Suppressor macrophage treated with lipopolysaccharide for 4 hours (primary cell): ENCODE measurements at places on chromosomes 7 and 10.

- DNase-seq, result no peak
Observed at GRCh38 chr10:117470733-117471132, 71.8 kb upstream of the EMX2 start.

DNA sequence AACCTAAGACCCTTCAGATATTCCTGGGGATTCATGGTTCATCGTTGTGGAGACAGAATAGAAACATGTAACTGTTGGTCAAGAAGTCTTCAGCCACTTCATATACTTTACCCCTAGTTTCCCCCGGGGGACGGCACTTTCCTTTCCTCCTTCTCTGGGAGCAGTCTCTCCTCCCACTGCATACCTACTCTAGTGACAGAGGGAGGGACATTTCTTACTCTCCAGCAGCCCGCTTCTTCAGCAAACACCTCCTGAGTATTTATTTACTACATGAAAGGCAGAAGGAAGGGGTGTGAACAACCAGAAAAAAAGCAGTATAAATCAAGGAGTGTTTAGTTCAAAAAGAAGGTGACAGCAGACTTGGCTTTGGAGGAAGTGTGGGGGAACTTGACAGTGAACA is 69.0 kb downstream of the LHFPL3 start:
- DNase-seq, result no peak

DNA sequence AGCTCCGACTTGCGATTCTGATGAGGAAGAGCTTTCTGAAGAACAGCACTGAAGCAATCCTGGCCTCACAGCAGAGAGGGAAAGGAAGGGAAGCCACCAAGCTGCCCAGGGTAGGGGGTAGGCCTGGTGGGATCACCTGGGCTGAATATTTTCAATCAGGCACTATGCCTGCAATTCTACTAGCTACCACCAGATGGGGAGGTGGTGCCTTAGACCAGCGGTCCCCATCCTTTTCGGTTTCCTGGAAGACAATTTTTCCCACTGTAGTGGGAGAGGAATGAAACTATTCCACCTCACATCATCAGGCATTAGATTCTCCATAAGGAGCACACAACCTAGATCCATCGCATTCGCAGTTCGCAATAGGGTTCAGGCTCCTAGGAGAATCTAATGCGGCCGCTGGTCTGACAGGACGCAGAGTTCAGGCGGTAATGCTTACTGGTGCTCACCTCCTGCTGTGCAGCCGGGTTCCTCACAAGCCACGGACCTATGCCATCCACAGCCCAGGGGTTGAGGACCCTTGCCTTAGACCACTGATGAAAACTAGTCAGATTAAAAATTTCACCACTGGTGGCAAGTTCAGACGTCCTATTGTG is 2.7 kb downstream of the LRRC20 start:
- peak; percentile 42 for DNase-seq

DNA sequence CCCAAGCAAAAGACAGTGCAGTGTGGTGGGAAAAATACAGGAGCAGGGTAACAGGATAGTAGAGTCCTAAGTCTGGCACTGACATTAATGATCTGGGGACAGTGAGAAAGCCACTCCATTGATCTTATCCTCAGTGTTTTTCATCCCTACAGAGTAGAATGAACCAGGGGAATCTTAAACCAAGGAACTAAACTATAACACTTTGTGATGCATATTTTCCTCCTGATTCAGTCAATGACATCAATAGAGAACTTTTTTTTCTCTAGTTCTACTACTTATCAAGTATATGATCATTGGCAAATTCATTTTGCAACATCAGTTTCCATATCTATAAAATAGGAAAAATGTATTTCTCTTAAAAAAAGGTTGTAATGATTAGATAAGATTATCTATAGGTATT is 151.1 kb downstream of the TMEM26 start:
- DNase-seq, result no peak

DNA sequence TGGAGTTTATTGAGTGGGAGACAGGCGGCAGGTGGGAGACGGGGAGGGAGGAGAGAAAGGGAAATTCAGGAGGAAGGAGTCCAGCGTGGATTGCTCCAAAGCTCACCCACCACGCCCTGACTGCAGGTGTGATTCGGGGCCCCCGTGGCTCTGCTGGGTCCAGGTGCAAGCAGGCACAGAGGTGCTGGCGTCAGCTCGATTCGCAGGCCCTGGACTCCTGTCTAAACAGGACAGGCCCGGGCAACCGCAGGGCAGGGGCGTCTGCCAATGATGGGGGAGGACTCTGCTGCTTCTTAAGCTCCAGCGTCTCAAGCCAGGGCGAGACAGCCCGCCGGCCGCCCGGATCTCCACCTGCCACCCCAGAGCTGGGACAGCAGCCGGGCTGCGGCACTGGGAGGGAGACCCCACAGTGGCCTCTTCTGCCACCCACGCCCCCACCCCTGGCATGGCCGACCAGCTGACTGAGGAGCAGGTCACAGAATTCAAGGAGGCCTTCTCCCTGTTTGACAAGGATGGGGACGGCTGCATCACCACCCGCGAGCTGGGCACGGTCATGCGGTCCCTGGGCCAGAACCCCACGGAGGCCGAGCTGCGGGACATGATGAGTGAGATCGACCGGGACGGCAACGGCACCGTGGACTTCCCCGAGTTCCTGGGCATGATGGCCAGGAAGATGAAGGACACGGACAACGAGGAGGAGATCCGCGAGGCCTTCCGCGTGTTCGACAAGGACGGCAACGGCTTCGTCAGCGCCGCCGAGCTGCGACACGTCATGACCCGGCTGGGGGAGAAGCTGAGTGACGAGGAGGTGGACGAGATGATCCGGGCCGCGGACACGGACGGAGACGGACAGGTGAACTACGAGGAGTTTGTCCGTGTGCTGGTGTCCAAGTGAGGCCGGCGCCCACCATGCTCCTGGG is at the start of gene CALML3:
Gene CALML3 (plus strand): TSS at position 321 of the 920 bp plus-strand sequence. CDS start 125 bp downstream, at position 446.
- no peak for DNase-seq

- DNase-seq, result no peak
Observed at GRCh38 chr7:44156453-44157010, 15.4 kb upstream of the MYL7 start.

GRCh38 chr10:48458662-48459048 is 146.2 kb downstream of the ARHGAP22 start:
- DNase-seq, result no peak

DNA sequence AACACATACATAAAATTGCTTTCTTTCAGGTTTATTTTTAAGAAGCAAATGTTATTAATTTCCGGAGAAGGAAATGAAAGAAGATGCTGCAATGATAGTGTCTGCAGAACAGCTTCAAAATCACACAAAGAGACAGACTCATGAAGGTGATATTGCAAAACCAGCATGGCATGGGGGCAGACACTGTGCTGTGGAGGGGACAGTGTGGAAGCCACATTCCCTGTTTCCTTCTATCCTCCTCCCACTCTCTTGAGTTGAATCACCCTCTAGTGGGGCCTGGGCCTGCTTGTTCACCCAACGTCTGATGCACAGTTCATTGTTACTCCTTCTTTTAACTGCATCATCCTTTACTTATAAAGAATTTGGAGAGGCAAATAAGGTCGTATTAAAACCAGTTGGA is 104.0 kb upstream of the INSIG1 start:
- peak; percentile 41 for DNase-seq

- peak; percentile 37 for DNase-seq
Observed at GRCh38 chr7:35379481-35379880, 125.6 kb upstream of the TBX20 start.

DNA sequence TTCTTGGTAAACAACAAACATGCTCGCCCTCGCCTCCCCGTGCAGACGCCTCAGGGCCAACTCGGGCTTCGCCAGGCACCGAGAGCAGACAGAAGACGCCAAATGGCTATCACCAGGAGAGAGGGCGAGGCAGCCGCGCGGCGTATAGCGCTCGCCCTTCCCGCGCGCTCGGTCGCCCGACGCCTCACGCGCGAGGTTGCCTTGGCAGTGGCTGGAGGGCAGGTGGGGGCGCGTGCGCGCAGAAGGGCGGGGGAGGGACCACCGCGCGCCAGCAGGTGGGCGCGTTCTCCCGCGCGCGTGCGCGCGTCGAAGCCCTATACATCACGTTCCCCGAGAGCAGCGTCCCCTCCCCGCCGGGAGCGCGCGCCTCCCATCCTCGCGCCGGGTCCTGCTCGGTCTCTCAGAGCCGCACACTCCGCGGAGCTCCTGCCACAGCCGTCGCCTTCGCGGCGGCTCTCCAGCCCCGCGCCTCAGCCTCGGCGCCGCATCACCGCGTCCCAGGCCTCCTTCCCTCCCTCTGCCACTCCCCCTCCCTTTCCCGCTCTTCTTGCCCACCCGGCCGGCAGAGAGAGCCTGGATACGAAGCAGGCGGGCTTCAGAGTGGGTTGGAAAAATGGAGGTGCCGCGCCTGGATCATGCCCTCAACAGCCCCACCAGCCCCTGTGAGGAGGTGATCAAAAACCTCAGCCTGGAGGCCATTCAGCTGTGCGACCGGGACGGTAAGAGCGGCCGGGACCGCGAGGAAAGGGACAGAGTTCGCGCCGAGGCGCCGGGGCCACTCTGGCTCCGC is at the start of gene PHYHIPL:
Gene PHYHIPL (plus strand): TSS at position 403 of the 790 bp plus-strand sequence. CDS start 211 bp downstream, at position 614.
- no peak for DNase-seq

DNA sequence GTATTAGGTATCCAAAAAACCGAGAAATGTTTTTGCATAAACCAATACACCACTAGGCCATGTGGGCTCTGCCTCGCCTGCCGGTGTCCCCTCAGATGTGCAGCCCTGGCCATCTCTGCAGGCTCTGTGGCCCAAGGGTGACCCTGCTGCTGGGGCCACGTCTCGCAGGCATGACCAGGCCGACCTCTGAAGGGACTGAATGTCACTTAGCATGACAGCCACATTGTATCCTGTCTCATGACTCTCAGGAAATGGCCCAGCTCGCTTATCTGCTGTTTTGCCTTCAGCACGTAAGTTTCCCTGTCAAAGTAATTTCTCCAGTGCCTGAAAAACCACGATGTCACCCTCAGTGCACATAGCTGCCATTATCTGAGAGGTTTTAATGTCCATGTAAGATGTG is 49.5 kb upstream of the ZNF32 start:
- no peak for DNase-seq

GRCh38 chr10:100803492-100803891 is 58.1 kb downstream of the PAX2 start:
- DNase-seq, result no peak

DNA sequence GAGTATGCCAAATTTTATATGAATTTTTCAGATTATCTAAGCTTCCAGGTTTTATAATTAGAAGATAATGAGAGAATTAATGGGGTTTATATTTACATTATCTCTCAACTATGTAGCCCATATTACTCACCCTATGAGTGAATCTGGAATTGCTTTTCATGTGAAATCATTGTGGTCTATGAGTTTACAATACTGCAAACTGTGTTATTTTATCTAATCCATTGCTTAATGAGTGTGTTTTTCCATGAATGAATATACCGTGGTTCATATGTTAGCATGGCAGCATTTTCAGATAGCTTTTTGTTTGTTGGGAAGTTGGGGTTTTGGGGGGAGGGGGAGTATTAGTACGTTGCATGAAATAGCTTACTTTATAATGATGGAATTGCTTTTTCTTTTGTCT is 44.5 kb downstream of the FGFBP3 start:
- DNase-seq, result no peak

DNA sequence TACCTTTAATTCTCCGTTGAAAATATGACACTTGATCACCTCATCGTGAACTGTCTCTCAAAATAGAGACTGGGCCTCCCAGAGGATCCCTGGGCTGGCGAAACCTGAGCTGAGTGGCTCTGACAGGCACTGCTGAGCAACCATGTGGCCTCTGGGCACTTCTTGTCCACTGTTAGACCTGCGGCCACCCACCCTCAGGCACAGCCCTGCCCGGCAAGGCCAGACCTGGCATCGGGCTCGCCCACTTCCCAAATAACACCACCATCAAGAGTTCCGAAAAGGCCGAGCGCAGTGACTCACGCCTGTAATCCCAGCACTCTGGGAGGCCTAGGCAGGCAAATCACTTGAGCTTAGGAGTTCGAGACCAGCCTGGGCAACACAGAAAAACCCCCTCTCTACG is 82.5 kb downstream of the COBL start:
- no peak for DNase-seq

DNA sequence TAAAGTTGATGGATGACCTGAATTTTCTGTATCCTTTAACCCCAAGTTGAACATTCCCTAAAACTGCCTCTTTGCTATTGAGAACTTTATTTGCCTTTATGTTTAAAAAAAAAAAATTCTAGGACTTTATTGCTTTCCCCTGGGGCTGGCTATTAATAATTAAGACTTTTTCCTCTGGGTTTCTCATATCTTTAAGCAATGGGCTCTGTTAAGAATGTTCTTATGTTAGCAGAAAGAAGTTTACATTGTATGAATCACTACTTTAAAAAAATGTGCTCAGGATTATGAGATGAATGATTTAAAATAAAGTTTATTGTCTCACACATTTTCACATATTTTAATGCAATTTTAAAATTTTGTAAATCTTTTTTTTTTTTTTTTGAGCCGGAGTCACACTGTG is 19.5 kb downstream of the TAX1BP1 start:
- DNase-seq, result no peak

GRCh38 chr7:135690566-135690965 is 28.3 kb downstream of the STMP1 start:
- DNase-seq, result no peak

GRCh38 chr10:2839081-2839725 is 228.1 kb upstream of the PFKP start:
- peak; percentile 54 for DNase-seq

DNA sequence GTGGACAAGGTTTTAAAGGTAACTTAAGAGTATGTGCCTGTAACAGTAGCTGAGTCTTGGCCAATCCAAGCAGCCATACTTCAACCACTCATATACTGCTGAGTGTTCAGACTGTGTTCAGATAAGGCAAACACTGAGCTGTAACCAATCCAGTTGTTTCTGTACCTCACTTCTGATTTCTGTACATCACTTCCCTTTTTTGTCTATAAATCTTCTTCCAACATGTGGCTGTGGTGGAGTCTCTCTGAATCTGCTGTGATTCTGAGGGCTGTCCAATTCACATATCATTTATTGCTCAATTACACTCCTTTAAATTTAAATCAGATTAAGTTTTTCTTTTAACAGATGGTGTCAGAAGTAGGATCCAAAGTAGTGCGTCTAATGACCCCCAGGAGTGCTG is 149.5 kb upstream of the PHF14 start:
- no peak for DNase-seq

GRCh38 chr7:32263611-32264010 is 193.4 kb upstream of the PDE1C start:
- no peak for DNase-seq

- DNase-seq, result no peak
Observed at GRCh38 chr10:77168861-77169260, 468.7 kb downstream of the KCNMA1 start.
